Substantia nigra (tissue), 51 donors: ENCODE measurements at places on chromosomes 12 and 14.

GRCh38 chr12:114451657-114452056 lies 45.7 kb upstream of the TBX5 start:
- no peak for DNase-seq

- DNase-seq, result no peak
Observed at GRCh38 chr12:120537856-120538220, 3.7 kb downstream of the RNF10 start.

DNA sequence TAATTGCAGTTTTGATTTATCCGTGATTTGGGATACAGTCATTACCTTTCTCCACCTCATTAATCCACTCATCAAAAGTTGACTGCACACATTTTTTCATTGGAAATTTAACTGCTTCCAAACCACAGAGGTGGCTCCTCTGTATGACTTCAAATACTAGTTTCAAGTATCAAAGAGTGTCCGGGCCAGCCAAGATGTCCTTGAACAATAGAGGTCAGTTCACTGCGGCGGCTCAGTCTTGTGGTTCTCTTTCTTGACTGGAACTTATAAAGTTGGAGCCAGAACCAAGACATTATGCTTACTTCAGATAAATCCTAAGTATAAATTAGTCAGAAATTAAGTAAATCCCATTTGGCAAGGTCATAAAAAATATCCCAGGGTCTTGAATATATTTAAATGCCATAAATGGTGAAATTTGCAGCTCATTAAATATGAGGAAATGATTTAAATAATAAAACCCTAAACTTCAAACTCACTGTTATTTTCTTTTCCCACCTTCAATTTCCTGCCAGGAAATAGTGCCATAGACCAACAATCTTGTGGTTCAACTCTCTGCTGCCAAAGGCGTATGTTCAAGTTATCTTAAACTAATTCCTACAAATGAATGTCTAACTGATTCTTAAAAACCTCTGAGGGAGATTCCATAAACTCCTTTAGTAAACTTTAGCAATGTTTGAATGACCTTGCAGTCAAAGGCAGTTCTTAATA lies 360.8 kb downstream of the AEBP2 start:
- no peak for DNase-seq

DNA sequence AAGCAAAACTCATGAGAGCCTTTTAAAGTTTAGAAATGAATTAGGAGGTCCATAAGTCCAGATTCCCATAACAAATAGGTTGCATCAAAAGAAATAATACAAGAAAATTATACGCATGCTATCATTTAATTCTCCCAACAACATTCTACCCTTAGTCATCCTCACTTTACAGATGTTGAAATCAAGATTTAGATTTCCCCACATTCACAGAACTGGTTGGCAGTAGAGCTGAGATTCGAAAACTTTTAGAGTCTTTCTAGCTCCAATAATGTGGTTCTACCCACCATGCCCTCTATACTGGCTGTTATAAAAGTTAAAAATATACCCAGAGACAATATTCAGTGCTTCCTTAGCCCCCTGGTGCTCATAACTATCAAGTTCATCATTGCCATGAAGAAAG lies 56.6 kb upstream of the METAP2 start:
- DNase-seq, result no peak

GRCh38 chr14:75022655-75023054 lies 19.9 kb downstream of the EIF2B2 start:
- DNase-seq, result no peak

- DNase-seq, result no peak
Observed at GRCh38 chr12:56633468-56634241, 3.5 kb upstream of the BAZ2A start.

GRCh38 chr12:49092086-49092815 lies 2.4 kb downstream of the DHH start:
- no peak for DNase-seq

- DNase-seq, result no peak
Observed at GRCh38 chr12:58901664-58902063, 18.6 kb downstream of the LRIG3 start.

DNA sequence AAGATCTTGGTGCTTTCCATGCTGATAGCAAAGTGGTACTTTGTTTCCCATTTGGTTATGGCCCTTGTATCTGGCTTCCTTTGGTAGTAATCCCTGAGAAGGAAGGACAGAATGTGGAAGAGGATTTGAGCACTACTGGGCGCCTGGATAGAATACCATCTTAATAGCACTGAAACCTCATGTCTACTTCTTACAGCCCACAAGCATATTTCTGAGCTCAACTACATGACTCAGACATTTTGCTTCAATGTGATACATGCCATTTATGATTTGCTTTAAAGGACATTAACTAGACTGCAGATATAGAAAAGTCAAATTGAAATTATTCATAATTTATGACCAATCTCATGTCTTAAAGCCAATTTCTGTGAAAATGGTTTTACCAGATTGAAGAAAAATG lies 80.4 kb downstream of the LIN7A start:
- DNase-seq, result no peak

DNA sequence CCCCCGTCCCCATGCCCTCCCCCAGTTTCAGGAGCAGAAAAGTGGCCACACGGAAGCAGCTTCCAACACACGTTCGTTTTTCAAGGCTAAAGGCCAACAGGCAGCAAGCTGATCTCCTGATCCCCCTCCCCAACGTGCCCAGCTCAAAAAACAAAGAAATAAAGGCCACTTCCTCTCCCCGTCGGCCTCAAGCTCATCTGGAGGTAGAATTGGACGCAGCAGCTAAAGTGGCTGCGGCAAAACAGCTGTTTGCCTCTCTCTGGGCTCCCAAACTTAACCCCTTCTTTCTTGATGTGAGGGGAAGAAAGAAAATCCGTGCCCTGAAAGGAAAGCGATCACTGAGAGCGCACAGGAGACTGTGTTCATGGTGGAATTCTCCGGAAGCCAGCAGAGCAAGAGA lies 66.3 kb downstream of the SCARB1 start:
- no peak for DNase-seq

- DNase-seq, result no peak
Observed at GRCh38 chr12:45966486-45966885, 23.9 kb downstream of the SCAF11 start.

- DNase-seq, result no peak
Observed at GRCh38 chr14:44951051-44951450, 10.7 kb downstream of the KLHL28 start.

DNA sequence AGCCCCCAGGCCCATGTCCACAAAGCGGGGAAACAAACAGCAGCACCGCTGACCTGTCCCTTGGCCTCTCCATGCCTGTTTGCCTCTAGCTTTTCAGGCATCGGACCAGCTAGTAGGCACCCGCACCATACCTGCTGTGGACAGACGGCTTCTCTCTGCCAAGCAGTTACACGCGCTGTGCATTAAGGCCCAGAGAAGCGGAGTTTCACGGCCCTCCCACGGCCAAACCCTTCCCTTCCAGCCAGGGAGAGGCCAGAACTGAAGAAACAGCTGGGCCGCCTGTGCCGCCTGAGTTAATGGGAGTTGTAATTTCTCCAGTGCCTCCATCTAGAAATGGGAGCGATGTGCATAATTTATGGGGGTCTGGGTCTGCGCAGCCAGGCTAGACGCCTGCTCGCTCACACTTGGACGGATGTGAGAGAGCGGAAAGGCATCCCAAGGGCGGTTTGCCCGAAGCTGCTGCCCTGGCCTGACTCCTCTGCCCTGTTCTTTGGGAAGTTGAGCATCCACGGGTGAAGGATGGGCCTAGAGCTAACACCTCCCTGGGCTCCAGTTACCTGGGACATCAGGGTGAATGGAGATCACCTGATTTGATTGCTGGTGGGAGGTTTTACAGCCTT lies 89.7 kb upstream of the BCL11B start:
- DNase-seq, result no peak

DNA sequence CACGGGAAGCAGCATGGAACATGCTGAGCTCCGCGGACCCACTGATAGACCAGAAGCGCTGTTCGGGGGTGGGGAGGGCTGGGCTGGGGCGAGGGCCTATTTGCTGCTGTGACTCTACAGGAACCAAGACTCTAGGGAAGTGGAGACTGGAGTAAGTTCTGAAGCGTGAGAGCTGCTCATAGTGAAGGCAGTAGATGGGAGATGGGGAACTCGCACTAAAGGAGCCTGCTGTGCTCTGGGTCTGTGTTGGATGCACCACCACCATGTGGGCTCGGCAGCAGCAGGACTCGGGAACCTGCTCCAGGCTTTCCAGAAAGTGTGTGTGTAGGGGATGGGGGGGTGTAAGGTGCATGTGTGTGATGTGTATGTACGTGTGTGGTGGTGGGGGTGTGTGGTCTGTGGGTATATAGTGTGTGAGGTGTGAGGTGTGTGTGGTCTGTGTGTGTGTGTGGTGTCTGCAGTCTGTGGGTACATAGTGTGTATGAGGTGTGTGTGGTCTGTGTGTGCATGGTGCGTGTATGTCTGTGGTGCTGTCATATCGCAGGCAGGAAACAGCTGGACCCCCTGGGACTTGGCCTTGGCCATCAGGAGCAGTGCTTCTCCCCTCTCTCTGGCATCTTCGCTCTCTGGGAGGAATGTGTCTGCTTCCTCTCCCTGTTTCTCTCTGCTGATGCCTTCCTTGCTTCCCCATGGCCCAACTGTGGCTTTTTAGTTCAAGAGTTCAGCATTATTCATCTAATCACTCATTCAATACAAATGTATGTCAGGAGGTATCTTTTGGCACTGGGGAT lies 378.9 kb downstream of the FUT8 start:
- DNase-seq, result no peak

DNA sequence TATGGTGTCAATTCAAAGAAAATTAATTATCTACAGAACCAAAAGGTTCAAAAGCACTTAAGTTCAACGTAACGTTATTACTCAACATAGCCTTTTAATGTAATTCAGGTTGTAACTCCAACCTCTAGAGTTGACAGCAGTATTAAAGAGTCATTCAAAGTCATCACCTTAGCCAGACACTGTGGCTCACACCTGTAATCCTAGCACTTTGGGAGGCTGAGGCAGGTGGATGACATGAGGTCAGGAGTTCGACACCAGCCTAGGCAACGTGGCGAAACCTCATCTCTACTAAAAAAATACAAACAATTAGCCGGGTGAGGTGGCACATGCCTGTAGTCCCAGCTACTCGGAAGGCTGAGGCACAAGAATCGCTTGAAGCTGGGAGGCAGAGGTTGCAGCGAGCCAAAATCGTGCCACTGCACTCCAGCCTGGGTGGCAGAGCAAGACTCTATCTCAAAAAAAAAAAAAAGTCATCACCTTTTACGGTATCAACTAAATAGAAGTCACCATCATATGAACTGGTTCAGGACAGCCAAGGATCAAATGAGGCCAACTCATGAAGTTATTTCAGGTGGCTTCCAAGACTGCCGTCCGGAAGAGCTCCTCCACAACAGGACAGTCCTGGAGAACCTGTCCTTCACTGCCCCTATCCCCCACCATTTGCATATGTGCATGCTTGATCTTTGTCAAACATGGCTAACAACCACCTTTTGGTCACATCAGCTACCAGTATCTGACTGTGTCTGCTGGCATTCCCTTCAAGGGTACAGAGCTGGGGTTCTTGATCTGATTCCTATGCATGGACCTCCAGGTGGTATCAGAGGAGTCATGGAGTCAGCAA lies 4.2 kb downstream of the PPTC7 start:
- no peak for DNase-seq

- no peak for DNase-seq
Observed at GRCh38 chr12:52924764-52925716, 20.2 kb upstream of the KRT8 start.

- DNase-seq, result no peak
Observed at GRCh38 chr12:69913526-69913925, 88.5 kb downstream of the MYRFL start.

DNA sequence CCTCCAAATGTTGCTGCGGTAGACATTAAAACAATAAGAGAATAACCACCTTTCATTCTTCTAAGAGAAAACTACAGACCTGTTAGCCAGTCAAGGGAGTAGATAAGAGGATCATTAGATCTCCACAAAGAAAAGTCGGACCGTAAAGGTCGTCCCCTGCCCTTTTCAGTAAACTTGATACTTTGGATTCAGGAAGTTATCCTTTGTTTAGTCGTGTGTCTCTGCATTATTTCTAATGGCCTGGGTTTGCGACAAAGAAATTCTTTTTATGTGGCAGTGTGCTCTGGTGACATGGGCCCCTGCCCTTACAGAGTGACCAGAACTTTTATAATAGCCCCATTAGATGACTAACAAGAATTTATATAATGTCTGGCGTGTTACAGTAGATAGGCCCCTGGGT lies 44.6 kb upstream of the EVL start:
- DNase-seq, result no peak

DNA sequence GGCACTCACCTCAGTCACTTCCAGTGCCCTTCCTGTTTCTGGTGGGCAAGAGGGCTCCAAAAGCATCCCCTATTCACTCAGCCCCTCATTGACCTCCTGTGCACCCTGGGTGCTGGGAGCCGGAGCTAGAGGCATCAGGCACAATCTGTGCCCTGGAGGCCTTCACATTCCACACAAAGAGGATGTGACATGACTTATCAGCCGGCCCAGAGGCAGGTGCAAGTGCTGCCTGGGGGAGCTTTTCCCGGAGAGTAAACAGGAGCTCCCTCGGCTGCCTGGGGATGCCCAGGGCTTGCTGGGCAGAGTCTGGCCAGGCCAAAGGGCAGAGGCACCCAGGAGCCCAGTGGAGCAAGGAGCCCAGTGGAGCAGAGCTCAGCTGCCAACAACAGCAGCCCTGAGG lies 64.5 kb downstream of the BCL11B start:
- DNase-seq, result no peak

DNA sequence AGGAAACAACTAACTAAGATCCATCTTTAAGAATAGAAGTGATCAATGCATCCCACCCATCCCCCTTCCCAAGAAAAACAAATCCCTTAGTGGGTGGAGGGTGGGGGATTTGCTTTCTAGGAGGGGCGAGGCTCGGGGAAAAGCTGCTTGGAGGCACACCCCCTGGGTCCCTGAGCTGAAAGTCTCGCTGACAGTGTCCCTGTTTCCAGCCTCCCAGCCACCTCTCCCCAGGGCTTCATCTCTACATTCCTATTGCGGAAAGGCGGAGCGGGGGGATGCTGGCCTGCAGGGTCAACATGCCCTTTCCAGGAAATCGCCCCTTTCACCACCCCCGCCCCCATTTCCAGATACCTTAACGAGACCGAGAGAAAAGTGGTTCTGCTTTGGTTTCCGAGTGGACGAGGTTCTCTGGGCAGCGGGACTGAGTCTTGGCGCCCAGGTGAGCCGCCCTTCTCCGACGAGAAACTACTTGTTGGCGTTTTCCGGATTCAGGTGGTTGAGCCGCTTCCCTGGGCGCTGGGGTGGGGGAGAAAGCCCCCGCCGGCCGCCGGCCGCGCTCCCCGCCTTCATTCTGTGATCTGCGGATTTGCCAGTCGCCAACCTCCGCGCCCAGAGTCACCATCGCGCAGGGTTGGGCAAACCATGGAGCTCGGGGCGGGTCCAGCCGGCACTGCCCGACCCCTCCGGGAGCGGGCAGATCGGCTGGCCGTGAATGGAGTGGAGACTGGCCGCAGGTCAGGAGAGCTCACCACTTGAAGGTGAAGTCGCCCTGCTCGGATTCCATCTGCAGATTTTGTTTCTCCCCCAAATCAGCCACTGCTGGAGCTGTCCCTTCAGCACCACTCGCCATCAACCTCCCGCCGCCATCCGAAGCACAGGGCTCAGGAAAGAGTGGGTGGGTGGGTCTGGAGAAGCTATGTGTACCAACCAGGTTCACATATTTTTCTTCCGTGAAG lies 505 bp downstream of the KCNC2 start:
- no peak for DNase-seq

- no peak for DNase-seq
Observed at GRCh38 chr14:68951035-68951797, 27.9 kb downstream of the ACTN1 start.

GRCh38 chr12:2057041-2057794 lies 4.4 kb downstream of the CACNA1C start:
- DNase-seq, result no peak
